Activated T-helper 1 cell treated with anti-CD3 and anti-CD28 coated beads, Interleukin-12 subunit alpha, Interleukin-12 subunit beta, Interleukin-2, Interleukin-4 antibody, amounts not matched to agents 30 ng/mL and 10 ng/mL and 1 ng/mL, durations not matched to agents 14 hours and 24 hours and 36 hours (primary cell): ENCODE measurements at places on chromosomes 16 and 17.

GRCh38 chr17:49285716-49286115, 55.1 kb upstream of the PHOSPHO1 start:
- no peak for DNase-seq

GRCh38 chr17:39210093-39210434, 10.0 kb downstream of the RPL19 start:
- no peak for DNase-seq

- DNase-seq: no peak
Measured at GRCh38 chr17:72116661-72117521, 3.9 kb upstream of the SOX9 start.

DNA sequence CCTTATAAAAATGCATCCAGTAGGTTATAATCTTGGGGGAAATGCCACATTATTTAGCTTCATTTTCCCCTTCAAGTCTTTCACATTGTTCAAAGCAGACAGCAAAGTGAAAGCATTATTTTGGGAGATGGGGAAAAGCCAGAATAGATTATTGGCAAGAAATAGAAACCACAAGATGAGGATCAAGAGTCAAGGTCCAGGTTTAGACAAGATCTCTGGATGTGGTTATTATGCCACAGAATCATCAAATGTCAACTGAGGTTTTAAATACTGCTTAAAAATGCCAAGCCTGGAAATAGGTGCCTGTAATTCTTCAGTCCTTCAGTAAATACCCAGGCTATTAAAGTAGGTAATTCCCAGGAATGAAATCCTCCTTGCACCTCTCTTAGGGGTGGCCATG, 65.1 kb upstream of the ALOX12 start:
- DNase-seq: no peak

DNA sequence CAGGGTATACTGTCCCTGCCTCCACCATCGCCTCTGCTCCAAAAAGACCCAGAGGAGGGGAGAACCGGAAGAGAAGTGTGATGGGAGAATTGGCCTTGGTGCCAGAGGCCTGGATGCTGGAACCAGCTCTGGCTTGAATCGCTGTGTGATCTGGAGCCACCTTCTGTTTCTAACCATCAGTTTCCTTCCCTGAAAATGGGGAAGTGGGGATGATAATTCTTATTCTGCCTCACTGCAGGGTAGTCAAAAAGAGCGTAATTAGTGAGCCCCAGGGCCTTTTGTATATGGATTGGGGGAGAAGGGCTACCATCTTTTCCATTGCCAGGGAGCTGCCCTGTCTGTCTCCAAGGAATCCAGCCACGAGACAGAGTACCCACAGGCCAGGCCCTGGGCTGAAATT, 52.2 kb downstream of the CCT6B start:
- no peak for DNase-seq

- no peak for DNase-seq
Measured at GRCh38 chr17:32803544-32803943, 73.4 kb downstream of the MYO1D start.

DNA sequence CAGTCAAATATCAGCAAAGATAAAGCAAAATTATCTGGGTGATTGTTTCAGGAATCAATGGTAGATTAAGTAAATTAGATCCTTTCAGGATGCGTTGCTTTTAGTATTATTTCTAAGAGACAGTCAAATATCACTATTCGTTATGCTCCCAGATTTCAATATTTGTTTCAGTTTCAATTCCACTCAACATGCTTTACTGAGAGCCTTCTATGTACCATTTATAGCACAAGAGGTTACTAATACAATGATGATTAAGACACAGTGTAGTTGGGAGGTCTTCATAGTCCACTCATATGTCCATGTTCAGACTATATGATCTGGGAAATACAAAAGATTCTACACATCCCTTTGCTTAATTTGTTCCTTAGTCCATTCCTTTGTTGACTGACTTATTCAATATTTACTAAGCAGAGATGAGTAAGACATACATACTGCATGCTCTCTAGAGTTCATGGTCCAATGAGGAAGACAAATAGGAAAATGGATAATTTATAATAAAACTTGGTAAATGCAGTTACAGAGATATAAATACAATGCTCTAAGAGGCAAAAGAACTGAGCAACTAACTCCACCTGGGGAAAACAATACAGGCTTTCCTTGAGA, 88.2 kb upstream of the NOG start:
- no peak for DNase-seq

DNA sequence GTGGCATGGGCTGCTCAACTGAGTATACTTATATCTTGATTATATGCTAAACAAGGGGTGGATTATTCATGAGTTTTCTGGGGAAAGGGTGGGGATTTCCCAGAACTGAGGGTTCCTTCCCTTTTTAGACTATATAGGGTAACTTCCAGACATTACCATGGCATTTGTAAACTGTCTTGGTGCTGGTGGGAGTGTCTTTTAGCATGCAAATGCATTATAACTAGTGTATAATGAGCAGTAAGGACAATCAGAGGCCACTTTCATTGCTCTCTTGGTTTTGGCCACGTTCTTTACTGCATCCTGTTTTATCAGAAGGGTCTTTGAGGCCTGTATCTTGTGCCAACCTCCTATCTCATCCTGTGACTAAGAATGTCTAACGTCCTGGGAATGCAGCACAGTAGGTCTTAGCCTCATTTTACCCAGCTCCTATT, 12.0 kb downstream of the PRR11 start:
- no peak for DNase-seq

- no peak for DNase-seq
Measured at GRCh38 chr17:34172390-34172918, 82.6 kb upstream of the CCL2 start.

DNA sequence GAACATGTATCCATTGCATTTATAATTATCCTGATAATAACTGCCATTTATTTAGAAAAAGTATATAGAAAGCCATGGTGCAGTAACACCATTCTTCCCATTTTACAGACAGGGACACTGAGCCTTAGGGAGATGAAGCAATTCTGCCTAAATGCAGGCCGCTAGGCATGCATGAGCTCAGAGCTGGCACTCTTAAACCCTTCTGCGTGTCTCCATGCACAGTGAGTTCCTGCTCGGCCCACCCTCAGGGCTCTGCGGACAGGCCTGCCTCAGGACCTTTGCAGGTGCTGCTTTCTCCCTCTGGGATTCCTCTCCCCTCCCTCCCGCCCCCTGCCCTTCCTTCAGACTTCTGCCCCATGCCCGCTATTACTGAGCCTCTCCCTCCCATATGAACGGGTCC, 54.3 kb upstream of the WSB1 start:
- DNase-seq: no peak

DNA sequence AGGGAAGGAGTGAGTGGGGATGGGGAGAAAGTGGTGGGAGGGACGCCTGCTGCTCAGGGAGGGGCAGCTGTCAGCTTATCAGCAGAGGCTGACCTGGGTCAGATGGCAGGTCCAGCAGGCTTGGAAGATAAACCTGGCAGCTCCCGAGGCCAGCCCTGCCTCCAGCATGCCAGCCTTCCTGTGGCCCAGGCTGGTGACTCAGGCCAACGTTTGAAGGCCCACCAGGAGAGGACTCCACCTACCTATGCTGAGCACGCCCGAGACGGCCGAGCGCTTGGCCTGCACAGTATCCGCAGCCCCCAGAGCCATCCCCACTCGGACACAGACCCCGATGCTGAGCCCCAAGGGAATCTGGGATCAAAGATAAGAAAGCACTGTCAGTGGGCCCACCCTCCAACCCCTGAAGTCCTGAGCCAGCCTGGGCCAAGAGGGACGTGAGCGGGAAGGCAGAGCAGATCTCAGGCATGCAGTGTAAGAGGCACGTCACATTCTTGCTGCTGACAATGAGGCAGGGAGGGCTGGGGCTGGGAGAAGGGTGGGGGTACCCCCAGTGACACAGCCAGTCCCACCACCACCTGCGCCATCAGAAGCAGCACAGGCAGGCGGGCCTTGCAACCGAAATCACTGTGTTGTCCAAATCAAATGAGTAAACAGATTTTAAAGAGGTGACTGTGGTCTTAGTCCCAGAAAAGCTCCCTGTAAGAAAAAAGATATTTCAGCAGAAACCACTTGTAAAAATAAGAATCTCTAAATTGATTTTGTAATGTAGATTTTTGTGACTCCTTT, 12.4 kb downstream of the SLC47A2 start:
- no peak for DNase-seq

GRCh38 chr16:14194721-14195120, 123.6 kb downstream of the MRTFB start:
- no peak for DNase-seq
